Hepatocyte (in vitro differentiated cells): ENCODE measurements at places on chromosomes 3 and 15. TPM values are rescaled to one million over a fixed set of nuclear protein-coding genes. Genes with fewer than 3 reads are reported as not detected.
A peak's percentile ranks its signal among the peaks of the same experiment; 100 is the strongest.

DNA sequence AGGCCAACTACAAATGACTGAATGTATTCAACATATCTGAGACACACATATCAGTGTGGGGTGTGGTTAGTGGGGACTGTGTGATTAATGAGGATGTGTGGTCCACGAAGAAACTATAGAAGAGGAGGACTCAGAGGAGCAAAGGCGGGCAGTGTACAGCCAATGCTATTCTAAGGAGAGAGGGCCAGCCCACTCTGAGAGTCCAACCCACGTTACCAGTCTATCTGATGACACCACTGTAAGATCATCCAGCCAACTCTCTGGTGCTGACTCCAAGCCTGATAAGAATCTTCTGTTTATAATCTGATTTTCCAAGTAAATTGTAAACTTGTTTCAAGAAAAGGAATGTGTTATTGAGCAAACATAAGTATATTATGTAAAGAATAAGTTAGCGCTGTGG is 47.2 kb downstream of the MCF2L2 start:
- no peak for DNase-seq

DNA sequence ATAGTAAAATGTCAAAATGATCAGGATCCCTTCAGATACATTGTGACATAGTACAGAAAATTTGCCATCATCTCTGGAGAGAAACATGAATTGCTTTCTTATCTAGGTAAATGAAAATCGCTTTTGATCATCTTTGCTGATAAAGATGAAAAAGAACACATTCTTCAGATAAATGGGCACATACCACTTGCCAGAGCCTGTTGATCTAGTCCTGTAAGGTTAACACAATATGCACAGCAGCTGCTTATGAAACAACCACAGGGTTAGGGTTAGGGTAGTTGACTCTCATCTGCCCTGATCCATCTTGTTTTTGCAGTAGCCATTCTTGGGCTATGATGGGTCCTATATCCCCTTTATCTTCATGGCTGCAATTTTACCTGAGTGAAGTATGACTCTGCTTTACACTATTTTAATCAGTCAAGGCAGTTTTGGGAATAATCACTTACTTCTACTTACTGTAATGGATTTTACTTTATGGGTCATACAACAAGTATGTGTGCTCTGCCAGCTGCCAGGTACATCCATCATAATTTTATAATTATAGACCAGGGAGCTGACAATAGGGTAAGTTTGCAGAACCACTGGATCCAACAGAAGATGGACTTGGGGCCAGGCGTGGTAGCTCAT is 12.6 kb upstream of the SPINK8 start:
- DNase-seq = no peak

- no peak for DNase-seq
These were observed 60.5 kb downstream of the MYRIP start for GRCh38 chr3:39869890-39870289.

EPHB3 gene
- total RNA-seq = 5.2 and 11.0 TPM in 2 replicates

GRCh38 chr3:98188545-98188944 is 22.0 kb downstream of the OR5H15 start:
- peak; percentile 8 for DNase-seq

DNA sequence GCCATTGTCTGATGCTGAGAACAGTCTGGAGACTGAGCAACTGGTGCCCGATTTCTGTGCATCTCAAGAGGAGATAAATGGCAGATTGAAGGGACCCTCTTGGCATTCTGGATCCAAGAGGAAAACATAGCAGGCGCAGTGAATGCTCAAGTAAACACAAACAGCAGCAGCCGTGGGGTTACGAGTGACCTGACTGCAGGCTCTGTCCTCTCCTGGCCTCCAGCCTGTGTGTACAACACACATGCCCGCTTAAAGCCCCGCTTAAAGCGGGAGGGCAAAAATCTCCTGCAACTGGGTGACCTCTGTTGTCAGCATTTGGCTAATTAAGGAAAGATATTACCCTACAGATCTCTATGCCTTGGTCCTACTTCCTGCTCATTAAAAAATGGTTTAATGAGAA is 120.5 kb downstream of the GREM1 start:
- no peak for DNase-seq

WDR72 gene
- 6.0 and 6.4 TPM in 2 replicates for total RNA-seq

- peak; percentile 56 for DNase-seq
These were observed 34.0 kb downstream of the ARIH2 start for GRCh38 chr3:48952510-48953118.
